Left renal cortex interstitium (tissue), 4 donors: ENCODE measurements at places on chromosomes 2 and 18. TPM values are rescaled to one million over a fixed set of nuclear protein-coding genes. Genes with fewer than 3 reads are reported as not detected.

DNA sequence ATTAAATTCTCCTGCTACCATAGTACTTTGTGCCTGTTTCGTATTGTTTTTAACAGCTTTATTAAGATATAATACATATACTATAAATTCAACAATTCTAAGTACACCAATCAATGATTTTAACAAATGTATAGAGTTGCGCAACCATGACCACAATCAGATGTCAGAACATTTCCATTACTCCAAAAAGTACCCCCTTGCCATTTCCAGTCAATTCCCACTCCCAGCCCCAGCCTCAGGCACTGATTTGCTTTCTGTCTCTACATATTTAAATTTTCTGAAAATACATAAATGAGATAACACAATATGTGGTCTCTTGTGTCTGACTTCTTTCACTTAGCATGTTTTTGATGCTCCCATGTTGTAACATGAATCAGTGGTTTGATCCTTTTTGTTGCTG, 193.9 kb downstream of the FIGN start:
- no peak for DNase-seq

- no peak for DNase-seq
Measured at GRCh38 chr2:70965506-70965905, 12.9 kb upstream of the ANKRD53 start.

DNA sequence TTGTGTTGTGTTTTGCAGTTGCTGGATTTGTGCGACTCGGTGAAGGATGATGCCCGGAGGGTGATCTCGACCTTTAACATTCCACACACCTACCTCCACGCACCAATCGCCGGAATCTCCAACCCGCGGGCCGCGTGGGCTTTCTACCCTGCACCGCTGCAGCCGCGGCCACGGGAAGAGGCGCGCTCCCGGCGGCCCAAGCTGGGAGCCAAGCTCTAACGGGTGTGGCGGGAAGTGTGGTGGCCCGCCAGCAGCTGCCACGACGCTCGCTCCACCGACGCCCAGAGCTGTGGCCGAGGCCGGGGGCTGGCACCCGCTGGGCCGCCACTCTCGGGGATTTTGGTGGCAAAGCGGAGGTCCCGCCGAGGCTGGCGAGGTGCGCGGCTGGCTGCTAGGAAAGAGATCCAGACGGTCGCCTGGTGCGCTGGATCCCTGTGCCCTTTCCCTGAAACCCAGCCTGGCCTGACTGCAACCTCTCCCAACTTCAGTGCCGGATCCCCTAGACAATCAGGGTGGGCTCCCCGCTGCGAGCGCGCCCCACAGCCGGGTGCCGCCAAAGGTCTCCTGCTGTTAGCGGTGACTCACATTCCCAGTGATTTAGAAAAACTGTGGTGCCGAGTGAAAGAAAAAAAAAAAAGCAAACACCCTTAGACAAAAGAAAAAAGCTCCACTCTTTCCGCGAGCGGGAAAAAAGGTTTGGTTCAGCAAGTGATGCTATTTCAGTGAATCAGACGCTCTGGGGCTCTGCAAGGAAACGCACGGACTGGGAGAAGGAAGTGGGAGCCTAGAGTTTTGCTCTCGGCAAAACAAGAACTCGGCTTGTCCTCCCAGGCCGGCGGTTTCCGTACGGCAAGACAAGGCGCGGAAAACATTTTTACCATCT, 2.9 kb upstream of the BCL2L11 start:
- peak; percentile 29 for DNase-seq

- DNase-seq: no peak
Measured at GRCh38 chr2:66987733-66988132, 409.4 kb upstream of the ETAA1 start.

GRCh38 chr2:46831051-46831868, 84.3 kb downstream of the MCFD2 start:
- no peak for DNase-seq

GRCh38 chr2:108383146-108383830, 5.5 kb downstream of the SULT1C4 start:
- no peak for DNase-seq

- DNase-seq: no peak
Measured at GRCh38 chr2:229314117-229314516, 43.0 kb upstream of the PID1 start.

DNA sequence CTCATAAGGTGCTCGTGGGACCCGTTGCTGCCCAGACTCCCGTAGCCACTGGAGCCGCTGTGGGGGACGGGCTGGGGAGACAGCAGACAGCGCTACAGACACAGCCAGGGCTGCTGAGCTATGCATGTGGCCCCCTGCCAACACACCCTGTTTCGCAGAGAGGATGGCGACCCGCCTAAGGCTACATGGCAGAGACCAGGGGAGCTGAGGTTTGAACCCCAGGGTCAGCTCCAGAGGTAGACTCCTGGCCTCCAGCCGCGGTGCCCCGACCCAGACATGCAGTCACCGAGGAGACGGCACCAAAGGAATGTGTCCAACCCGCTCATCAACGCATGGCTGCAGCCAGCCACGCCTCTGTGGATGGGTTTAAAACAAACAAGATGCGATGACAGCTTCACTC, 21.0 kb upstream of the HES6 start:
- DNase-seq: no peak

- no peak for DNase-seq
Measured at GRCh38 chr18:48345596-48345995, 63.6 kb downstream of the ZBTB7C start.

DNA sequence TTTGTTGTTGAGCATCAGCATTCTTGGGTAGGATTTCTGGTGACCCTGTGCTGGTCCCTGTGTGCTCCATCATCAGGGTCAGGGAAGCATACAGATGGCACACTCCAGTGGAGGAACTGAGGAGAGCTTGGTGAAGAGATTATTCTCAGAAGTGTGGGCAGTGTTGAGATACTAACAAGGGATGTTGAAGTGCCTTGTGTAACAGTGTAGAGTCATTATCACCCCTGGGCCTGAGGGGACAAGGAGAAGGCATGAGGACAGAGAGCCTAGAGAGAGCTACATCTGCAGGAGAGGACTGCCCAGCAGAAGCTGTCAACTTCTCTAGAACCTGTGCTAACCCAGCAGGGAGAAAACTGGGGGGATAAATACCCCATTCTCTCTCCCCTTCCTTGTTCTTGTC, 189.0 kb downstream of the PLCL1 start:
- no peak for DNase-seq

DNA sequence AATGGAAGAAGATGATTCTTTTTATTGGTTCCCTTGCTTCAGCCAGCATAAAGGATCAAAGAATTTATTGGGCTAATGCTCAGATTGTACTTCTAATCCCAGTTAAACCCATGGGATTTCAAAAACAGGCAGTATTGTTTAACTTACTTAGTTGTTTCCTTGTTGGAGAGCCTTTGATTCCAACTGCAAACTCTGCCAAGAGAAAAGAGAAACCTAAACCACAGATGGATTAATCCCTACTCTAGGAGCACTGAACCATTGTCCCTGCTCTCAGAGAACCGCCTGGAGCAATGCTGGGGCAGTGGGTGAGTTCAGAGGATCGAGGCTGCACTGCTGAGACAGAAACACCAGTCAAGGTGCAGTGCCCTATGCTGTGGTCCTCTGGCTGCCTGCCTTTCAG, 44.9 kb upstream of the SIGLEC15 start:
- DNase-seq: no peak

GRCh38 chr2:59706729-59707128, 846.7 kb downstream of the BCL11A start:
- no peak for DNase-seq

GRCh38 chr2:216492597-216493333, 5.9 kb upstream of the RPL37A start:
- peak; percentile 27 for DNase-seq

DNA sequence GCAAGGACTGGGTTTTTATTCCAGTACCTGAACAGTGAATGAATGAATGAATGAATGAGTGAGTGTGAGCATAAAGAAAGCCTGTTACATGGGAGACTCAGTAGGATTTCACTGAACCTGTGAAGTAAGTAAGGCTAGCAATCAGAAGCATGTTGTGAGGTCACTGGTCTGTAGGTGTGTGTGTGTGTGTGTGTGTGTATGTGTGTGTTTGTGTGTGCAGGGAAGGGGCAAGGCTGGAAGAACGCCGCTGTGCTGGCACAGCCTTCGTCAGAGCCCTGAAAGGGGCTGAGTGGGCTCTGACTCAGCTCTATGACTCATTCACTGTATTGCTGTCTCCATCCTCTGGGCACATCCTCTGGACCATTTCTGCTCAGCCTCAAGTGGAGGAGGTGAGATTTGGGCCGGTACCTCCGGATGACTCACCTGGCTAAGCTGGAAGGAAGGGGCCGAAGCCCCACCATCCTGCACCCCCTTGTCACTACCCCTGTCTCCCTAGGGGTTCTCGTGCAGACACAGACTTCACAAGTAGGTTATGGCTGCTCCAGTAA, 51.4 kb upstream of the MRPL33 start:
- no peak for DNase-seq

DNA sequence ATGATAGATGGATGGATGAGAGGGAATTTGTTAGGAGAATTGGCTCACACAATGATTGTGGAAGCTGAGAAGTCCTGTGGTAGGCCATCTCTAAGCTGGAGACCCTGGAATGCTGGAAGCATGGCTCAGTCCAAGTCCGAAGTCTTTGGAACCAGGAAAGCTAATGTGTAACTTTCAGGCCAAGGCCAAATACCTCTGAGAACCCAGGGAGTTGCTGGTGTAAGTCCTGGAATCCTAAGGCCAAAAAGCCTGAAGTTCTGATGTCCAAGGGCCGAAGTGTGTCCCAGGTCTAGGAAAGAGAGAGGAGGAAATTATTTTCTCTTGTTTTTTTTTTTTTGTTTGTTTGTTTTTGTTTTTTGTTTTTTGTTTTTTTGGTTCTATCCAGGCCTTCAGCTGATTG, 492.2 kb upstream of the GCFC2 start:
- DNase-seq: no peak

DNA sequence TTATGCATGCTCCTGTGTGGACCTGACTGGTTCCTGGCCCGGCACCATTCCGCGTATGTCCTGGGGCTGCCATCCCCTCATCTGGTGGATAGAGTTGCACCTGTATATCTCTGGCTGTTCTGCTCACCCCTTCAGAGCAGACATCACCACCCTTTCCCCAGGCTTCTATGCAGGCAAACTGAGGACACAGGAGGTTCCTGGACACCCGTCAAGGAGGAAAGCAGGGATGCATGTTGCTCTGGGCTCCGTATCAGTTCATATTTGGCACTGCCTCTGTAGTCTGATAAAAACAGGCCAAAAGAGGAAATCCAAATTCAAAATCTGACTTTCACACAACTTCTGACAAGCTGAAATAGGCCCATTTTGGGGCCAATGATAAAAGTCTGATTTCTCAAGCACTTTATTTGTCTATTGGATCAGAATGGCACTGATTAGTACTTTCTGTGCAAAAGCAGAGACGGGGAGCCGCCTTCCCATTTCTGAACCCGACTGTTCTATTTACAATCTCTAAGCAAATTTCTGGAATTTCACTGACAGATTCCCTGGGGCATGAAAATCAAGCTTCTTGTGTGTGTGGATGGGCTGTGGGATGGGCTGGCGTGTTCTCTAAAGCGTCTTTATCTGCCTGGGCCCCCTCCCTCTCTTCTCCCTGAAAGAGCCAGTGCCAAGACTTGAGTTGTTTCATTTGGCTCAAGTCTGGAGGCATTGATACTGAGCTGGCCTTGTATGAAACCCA, 96.9 kb downstream of the SETBP1 start:
- no peak for DNase-seq

- DNase-seq: no peak
Measured at GRCh38 chr2:69781321-69782248, 39.7 kb downstream of the ANXA4 start.

- DNase-seq: no peak
Measured at GRCh38 chr2:230525682-230526081, 109.7 kb downstream of the SP100 start.

GRCh38 chr2:227433171-227433570, 38.8 kb upstream of the AGFG1 start:
- DNase-seq: no peak

- DNase-seq: no peak
Measured at GRCh38 chr2:48711343-48711742, 44.2 kb downstream of the LHCGR start.

GRCh38 chr2:128416109-128416785, 97.6 kb upstream of the HS6ST1 start:
- no peak for DNase-seq

DNA sequence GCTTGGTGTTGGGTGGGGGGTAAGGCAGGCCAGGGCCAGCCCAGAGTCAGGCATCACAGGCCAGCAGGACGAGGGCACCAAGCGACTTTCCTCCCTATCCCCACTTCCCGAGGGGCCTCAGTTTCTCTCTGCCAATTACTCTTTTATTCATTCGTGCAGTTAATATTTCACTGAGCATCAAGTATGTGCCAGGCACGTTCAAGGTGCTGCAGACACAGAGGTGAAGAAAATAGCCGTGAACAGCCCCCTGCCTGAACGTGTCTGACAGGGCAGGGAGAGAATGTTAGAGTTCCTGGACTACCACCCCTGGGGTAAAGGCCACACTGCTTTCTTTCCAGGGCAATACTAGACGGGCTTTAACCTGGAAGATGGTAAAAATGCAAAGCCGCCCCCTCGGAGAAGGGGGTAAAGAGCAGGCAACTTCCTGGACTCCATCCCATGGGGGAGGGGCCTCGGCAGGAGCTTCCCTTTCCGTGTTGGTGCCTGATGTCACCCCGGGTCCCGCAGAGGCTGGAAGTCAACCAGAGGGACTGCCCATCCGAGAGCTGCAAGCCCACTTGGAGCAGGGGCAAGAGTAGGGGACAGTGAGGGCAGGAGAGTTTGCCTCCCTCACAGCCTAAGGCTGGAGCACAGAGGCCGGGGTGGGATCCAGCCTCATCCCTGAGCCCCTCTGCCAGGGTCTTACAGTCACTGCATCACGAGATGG, 47.1 kb downstream of the CENPO start:
- no peak for DNase-seq

- no peak for DNase-seq
Measured at GRCh38 chr2:1795261-1796231, 51.2 kb upstream of the PXDN start.

DNA sequence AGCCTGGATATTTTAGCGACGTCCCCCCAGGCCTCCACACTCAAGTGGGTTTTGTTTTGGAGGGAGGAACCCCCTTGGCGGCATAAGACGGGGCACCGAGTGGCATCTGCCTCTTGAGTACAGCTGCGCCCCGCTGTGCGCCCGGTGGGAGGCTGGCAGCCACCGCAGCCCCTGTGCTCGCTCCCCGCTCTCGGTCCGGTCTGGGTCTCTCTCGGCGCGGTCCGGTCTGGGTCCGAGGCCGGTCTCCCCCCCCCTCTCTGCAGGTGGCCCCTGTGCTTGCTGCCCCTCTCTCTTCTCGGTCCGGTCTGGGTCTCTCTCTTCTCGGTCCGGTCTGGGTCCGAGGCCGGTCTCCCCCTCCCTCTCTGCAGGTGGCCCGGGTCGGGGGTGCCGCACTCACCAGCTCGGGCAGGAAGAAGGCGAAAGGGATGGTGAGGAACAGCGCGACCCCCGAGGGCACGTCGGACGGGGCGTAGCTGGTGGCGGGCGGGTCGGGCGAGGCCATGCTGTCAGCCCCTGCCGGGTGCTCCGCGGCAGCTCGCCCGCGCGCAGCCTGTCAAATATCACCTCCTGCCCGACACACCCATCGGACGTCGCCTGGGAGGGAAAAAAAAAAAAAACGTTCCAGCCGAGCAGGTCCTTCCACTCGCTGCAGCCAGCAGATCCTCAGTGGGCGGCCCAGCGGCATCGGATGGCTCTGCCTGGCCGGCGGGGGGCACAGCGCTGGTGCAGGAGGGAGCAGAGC, at the start of gene MALL:
TSS of gene MALL (minus strand) at position 532 of the 742 bp plus-strand sequence. CDS start at position 502, 30 bp downstream.
- DNase-seq: no peak

- no peak for DNase-seq
Measured at GRCh38 chr2:181394741-181395437, 62.3 kb upstream of the ITGA4 start.

Gene C18orf54
- polyA plus RNA-seq: 10.3 TPM

Gene IL36B
- not detected for polyA plus RNA-seq

Gene ARHGEF4
- polyA plus RNA-seq: 5.6 TPM

Gene KCNF1
- polyA plus RNA-seq: 1.6 TPM

Gene CNGA3
- 0.06 TPM for polyA plus RNA-seq

Gene IL37
- polyA plus RNA-seq: 0.13 TPM

Gene ADAM23
- 7.6 TPM for polyA plus RNA-seq

Gene CD8A
- polyA plus RNA-seq: 0.28 TPM

Gene RIT2
- polyA plus RNA-seq: not detected
